ENCODE measurements at places on chromosomes 1 and 21. TPM values are rescaled to one million over a fixed set of nuclear protein-coding genes. Genes with fewer than 3 reads are reported as not detected.

The GGPS1 gene
- 33.9 TPM for total RNA-seq

The KRTAP12-2 gene
- not detected for total RNA-seq

The TNFRSF18 gene
- total RNA-seq = not detected

The EIF4G3 gene
- total RNA-seq = 99.0 TPM

The ICOSLG gene
- 0.69 TPM for total RNA-seq

The DNAH14 gene
- 74.0 TPM for total RNA-seq

The TMEM79 gene
- 2.1 TPM for total RNA-seq

Data from diencephalon (tissue), 1 donor.